Stimulated activated CD8-positive, alpha-beta memory T cell treated with anti-CD3 and anti-CD28 coated beads, Interleukin-7, amount 100 ng/mL, for 1 hour (primary cell): ENCODE measurements at places on chromosomes 11 and 22.

DNA sequence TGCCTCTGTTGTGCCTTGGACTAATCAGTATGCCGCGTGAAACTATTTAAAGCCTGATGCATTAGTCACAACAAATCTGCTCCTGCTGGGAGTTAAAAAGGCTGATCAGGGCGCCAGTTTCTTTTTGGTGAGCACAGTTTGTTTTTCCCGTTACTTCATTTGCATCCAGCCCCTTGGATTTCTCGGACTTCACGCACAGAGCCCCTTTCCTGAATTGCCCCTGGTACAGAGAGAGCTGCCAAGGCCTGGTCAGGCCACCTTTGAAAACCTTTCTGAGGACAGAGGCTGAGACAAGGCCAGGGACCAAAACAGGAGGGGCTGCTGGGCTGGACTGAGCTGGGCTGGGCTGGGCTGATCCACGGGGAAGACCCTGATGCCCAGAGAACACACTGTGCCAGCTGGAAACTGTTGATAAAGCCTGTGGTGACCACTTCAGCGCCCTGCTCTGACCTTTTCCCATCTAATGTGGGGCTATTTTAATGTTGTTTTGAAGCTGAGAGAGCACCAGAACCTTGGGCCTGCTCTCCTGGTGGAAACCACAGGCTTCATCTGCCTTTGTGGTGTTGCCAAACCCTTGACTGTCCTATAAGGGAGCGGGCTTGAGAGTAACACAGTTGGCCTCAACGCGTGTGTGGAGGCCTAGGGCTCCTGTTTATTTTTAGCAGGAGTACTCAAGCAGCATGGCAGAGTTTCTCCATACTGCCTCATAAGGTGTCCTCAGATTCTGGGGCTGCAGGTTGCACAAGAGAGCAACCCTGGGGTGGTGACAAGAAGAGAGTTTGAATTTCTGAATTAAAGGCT lies 44.2 kb downstream of the NAV2 start:
- no peak for DNase-seq

GRCh38 chr11:37946155-37946766 lies 1348.2 kb upstream of the RAG2 start:
- no peak for DNase-seq

DNA sequence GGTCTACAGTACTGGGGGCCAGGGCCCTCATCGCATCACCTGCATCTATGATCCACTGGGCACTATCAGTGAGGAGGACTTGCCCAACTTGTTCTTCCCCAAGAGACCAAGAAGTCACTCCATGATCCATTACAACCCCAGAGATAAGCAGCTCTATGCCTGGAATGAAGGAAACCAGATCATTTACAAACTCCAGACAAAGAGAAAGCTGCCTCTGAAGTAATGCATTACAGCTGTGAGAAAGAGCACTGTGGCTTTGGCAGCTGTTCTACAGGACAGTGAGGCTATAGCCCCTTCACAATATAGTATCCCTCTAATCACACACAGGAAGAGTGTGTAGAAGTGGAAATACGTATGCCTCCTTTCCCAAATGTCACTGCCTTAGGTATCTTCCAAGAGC lies 3.8 kb upstream of the PPFIBP2 start:
- no peak for DNase-seq

DNA sequence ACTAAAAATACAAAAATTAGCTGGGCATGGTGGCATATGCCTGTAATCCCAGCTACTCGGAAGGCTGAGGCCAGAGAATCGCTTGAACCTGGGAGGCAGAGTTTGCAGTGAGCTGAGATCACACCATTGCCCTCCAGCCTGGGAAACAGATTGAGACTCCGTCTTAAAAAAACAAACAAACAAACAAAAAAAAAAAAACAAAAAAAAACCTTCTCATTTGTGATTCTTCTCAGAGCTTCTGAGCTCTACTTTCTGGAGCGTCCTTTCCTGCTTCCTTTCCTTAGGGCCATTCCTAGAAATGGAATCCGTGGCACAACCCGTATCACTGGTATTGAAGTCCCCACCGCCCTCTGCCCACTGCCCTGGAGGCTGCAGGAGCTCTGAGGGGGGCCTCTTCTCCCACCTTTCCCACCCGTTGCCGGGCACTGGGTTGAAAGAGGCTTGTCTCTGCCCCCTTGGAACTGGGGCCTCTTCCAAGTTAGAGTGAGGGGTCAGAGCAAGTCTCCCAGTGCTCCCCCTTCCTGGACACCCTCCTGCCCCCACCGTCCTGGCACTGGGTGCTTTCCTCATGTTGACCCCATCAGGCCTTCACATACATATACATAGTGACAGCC lies 2.0 kb upstream of the SHISA8 start:
- DNase-seq = no peak

DNA sequence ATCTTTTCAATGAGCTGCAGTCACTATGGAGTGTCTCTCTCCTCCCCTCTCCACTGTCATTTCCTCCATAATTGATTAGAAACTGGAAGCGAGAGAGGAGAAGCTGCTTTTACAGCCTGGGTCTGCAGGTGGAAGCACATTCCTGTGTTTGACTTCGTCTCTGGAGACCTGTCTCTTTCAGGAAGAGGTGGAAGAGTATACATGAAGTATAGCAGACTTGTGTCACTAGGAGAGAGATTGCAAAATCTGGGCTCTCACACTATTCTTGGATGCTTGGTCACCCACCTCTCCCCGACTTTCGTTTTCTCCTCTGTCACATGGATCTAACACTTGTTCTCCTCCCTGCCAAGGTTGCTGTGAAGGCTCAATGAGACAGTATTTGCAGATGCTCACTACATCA lies 323.3 kb downstream of the NTM start:
- no peak for DNase-seq

DNA sequence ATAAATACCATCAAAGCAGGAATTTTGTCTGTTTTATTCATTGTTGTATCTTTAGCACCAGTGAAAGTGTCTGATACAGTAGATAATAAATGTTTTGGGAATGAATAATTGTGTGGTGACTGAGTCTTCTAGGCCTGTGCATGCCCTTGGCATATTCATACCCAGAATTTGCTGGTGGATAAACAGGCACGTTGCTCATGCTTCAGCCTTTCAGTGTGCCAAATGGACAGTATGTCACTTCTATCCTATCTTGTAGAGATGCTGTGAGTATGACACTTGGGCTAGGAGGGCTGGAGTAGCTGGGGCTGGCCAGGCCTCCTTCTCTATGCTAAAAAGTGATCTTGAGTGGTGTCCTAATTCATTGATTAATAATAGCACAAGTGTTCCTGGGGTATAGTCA lies 287.3 kb upstream of the DDI1 start:
- no peak for DNase-seq

- DNase-seq = no peak
Observed at GRCh38 chr22:36327922-36328551, 59.7 kb downstream of the MYH9 start.

DNA sequence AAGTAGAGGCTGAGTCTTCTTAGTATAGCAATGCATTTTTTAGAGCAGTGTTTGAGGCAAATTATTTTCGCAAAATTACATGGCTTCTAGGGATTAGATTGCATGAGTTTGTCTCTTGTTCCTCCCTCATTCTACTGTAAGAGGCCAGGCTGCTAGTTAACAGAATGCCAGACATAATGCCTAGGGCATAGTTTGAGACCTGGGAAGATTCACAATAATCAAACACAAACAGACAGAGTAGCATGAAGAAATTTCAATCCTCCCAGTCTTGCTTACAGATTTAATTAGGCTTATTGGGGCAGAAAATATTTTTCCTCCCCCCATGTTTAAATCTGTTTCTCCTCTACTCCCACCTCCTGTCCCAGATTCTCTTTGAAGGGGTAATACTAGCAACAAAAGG lies 48.3 kb downstream of the ARHGEF12 start:
- no peak for DNase-seq

GRCh38 chr11:17613428-17613962 lies 66.4 kb downstream of the OTOG start:
- DNase-seq = no peak

- DNase-seq = no peak
Observed at GRCh38 chr11:132062541-132062940, 692.1 kb downstream of the NTM start.

GRCh38 chr22:39284142-39284980 lies 35.1 kb downstream of the RPL3 start:
- no peak for DNase-seq

- DNase-seq = no peak
Observed at GRCh38 chr11:95104121-95104830, 14.6 kb downstream of the ENDOD1 start.

DNA sequence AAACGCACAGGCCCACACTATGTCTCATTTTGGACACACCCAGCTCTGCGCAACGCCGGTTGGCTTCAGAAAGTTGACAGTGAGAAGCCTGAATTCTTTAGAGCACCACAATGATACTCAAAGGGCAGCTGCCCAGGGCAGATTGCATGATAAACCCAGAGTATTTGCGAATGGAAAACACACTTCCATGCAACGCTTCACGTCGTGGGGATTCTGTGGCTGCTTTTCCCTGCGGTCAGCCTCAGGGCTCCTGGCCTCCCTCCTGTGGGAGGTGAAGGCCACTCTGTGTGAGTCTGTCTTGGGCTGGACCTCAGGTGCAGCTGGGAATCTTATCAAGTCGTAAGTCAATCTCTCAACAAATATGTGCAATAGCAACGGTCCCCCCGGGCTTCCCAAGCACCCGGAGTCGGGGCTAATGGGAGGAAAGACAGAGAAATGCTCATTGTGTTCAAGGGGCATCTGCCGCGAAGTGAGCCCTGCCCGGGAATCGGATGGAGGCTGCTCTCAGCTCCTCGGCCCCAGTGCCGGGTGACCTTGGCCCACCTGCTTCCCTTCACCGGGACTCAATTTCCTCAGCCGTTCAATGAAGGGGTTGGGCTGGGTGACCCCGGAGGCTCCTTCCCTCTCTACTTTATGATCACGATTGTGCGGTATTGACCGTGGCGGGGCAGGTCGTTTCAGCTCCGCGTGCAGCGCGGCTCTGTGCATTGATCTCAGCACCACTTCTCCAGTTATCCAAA lies 623.6 kb downstream of the BRD1 start:
- no peak for DNase-seq

- DNase-seq = no peak
Observed at GRCh38 chr11:44316659-44317240, 6.8 kb upstream of the ALX4 start.

DNA sequence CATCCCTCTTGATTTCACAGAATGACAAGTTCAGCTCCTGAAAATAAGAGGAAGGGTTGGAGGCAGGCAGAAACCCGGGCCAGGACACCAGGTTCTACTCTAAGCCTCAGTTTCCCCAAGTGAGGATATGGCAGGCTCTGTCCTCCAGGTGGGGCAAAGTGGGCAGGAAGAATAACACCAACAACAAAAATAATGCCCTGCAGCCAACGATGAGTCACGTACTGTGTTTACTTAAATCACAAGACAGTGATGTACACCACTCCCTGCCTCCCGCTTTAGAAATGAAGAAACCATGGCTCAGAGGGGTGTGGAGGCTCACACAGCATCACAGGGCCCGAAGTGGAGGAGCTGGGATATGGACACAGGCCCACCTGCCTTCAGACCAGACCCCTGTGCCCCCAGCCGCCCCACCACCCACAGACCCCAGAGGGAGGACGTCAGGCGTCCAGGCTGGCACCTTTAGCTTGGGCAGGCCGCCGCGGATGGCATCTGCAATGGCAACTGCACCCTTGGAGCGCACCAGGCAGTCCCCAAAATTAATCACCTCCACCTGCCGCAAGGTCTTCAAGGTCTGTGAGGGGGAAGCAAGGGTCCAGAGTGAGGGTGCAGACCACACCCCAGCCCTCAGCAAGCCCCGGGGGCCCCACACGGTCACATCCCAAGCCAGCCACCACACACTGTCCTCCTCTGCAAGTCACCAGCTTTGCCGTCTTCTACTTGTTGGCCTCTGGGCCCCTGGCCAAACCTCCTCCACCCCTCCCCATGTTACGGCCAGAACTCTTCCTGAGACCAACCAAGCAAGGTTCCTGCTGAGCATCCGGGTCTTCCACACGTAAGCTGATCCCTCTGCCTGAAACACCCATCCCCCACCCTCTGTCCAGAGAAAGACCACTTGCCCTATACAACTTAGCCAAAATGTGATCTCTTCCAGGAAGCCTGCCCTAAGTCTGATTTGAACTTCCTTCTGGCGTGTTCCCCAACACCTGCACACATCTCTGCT lies 15.8 kb upstream of the CHADL start:
- no peak for DNase-seq

- DNase-seq = no peak
Observed at GRCh38 chr11:23236826-23237555, 376.7 kb upstream of the CCDC179 start.
